Cerebellum (tissue), 4 donors: ENCODE measurements at places on chromosomes 5 and 9. TPM values are rescaled to one million over a fixed set of nuclear protein-coding genes. Genes with fewer than 3 reads are reported as not detected.

DNA sequence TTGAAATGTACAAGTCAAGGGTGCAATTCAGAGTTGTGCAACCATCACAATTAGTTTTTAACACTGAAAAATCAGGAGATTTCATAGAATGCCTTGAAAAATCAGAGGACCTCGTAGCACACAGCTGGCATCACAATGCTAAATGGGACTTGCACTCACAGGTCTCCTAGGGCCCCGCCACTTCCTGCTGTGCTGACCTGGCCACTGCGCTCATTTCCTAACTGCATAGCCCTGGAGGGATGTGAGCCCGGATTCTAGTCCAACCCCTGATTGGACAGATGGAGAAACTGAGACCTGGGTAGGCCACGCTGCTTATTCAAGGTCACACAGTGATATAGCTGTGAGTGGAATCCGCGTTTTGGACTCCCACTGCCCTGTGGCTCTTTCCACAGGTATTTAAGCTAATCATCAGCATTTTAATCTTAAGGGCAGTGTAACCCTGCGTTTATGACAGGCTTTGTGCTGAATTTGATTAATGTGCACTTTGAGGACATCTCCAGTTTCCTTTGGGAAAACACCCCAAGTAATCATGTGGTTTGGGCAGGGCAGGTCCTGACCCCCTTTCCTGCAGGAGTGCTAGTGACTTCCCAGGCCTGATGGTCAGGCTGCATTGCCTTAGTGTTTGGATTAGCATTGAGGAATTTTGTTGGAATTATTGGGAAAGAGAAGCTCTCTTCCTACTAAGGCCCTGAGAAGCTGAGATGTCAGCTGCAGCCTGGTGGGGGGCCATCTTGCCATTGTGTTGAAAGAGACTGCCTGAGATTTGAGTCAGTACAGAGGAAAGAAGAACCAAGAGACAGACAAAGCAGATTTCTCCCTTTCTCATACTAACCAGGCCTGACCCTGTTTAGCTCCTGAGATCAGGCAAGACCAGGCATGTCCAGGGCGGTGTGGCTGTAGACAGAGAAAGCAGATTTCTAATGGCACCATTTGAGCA lies 36.2 kb downstream of the STC2 start:
- no peak for DNase-seq

GRCh38 chr5:122172207-122172606 lies 42.9 kb downstream of the ZNF474 start:
- no peak for DNase-seq

- no peak for DNase-seq
Observed at GRCh38 chr5:15290953-15291352, 209.0 kb upstream of the FBXL7 start.

- no peak for DNase-seq
Observed at GRCh38 chr5:174796711-174797192, 72.4 kb downstream of the MSX2 start.

GRCh38 chr5:999032-999501 lies 9.5 kb upstream of the NKD2 start:
- DNase-seq: no peak

The TOR2A gene
- total RNA-seq: 8.3 TPM

The DMRT3 gene
- not detected for total RNA-seq

The OMD gene
- 3.4 TPM for total RNA-seq
